ENCODE measurements at places on chromosomes 4 and X. TPM values are rescaled to one million over a fixed set of nuclear protein-coding genes. Genes with fewer than 3 reads are reported as not detected.

DNA sequence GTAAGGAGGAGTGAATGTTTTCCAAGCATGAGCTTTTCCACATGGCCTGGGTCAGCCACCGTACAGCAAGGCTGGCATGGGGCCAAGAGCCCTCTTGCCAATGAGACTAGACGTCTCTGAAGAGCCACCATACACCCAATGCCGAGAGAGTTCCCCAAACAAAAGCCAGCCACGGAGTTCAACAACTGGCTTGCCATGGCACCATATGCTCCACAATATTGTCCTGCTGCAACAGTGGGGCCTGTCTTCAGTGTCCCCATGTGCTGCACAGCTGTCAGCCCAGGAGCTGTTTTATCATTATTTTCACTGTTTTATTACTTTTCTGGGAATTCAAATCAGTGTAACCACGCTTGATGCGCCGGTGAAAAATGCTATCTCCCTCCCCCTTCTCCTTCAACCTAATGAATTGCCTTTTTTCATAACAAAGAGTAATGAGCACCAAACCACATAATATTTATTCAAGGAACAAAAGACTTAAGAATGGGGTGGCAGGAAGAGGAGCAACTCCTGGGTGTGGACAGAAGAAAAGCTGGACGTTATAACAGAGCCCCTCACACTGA, 18.4 kb downstream of the MAML3 start:
- no peak for DNase-seq

- no peak for DNase-seq
Measured at GRCh38 chr4:128553686-128554515, 255.6 kb upstream of the JADE1 start.

DNA sequence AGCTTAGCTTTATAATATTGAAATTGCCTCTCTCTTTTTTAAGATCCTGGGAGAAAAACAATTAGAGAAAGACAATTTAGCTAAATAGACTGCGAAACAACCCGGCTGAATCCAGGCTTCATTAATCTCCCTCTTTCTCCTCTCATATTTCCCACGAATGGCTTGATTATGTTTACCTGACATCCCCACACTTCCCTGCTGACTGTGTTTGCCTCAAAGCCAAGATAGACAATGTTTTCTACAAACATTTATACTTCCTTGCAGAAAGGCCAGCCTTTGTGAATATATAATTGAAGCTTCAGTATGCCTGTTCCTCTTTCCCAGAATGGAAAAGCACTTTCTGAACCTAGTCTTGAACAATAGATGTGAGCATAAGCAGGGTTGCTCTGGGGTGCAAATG, 566.8 kb downstream of the PDHA2 start:
- no peak for DNase-seq

DNA sequence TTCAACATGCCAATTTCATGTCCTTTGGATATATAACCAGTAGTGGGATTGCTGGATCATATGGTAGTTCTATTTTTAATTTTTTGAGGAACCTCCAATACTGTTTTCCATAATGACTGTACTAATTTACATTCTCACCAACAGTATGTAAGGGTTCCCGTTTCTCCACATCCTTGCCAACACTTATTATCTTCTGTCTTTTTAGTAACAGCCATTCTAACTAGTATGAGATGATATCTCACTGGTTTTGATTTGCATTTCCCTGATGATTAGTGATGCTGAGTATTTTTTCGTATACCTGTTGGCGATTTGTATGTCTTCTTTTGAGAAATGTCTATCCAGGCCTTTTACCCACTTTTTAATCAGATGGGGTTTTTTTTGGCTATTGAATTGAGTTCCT, 133.5 kb upstream of the MED14 start:
- DNase-seq = no peak

The FGD1 gene
- total RNA-seq = 0.12 TPM

The SETD7 gene
- 10.8 TPM for total RNA-seq

- DNase-seq = no peak
Measured at GRCh38 chrX:38669428-38669827, 108.1 kb downstream of the TSPAN7 start.

GRCh38 chr4:77001907-77002306, 52.4 kb downstream of the SEPTIN11 start:
- DNase-seq = no peak

The EPHA5 gene
- not detected for total RNA-seq

DNA sequence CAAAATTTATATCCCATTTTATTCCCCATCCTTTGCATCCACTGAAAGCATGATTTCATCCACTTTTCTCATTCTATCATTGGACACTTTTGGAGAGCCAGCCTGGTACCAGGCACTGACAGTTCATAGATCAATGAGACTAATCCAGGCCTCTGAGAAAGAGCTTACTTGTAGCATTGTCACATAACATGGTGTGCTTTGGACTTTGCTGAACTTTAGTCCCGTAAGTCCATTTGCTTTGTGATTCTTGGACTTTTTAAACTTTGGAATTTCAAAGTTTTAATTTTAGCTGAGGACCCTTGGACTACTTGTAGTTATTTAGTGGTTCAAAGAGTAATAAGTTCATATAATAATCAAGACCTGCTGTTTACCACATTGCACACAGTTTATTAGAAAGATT, 11.5 kb downstream of the LIAS start:
- DNase-seq = no peak

The CDKL5 gene
- 1.3 TPM for total RNA-seq

- no peak for DNase-seq
Measured at GRCh38 chr4:54742636-54743399, 85.1 kb downstream of the KIT start.

The JCHAIN gene
- total RNA-seq = not detected
